ENCODE measurements at places on chromosomes 3 and 15.

GRCh38 chr15:98746375-98747155 lies 98.2 kb downstream of the IGF1R start:
- H3K36me3 ChIP-seq = no peaks in the 10 kb centered on the region
- no peak for DNase-seq
- H3K4me3 ChIP-seq = no peak overlapping the region
- no peak overlapping the region for H3K27ac ChIP-seq

DNA sequence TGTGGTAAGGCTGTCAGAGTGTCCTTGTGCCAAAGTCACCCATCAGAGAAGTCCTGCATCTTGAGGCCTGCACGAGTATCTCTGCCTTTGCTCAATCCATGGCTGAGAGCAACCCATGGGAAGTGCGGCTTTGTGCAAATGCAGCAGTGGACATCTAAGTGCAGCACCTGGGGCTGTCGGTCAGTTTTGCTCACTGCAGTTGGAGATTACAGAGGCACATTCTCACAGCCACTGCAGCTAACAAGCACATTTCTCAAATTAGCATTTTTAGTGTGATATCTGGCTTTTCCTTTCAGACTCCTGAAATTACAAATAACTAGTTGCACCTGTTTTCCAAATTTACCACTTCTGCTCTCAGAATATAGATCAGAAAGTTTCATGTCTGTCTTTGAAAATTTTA lies 81.5 kb upstream of the DAZL start:
- no peaks in the 10 kb centered on the region for H3K27me3 ChIP-seq
- no peak for DNase-seq
- no peaks in the 10 kb centered on the region for H3K36me3 ChIP-seq
- no peaks in the 10 kb centered on the region for H3K4me1 ChIP-seq

GRCh38 chr3:143830786-143831185 lies 17.5 kb downstream of the SLC9A9 start:
- peaks cover 5% of the 10 kb centered on the region for H3K4me1 ChIP-seq
- no peak overlapping the region for H3K27ac ChIP-seq
- no peak overlapping the region for H3K4me3 ChIP-seq
- no peak for DNase-seq

DNA sequence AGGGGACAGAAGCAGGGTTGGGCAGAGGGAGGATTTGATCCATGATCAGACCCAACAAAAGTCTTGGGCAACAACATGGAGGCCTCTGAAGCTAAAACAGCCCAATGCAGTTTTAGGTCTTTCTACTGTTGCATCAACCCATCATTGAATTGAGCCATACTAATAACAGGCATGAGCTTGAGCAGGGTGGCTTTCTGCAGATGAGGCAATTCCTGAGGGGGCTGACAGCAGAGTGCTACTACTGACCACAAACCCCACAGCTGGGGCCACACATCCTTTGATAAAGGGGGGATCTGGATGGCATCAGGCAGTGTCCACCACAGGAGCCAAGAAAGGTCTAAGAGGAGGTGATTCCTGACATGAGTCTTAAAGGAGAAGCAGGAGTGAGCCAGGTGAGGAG lies 517.0 kb upstream of the PPP2R3A start:
- H3K4me3 ChIP-seq = no peak overlapping the region
- no peaks in the 10 kb centered on the region for H3K36me3 ChIP-seq
- no peak for DNase-seq
- H3K27ac ChIP-seq = no peak overlapping the region
- H3K4me1 ChIP-seq = no peaks in the 10 kb centered on the region
- no peaks in the 10 kb centered on the region for H3K27me3 ChIP-seq

DNA sequence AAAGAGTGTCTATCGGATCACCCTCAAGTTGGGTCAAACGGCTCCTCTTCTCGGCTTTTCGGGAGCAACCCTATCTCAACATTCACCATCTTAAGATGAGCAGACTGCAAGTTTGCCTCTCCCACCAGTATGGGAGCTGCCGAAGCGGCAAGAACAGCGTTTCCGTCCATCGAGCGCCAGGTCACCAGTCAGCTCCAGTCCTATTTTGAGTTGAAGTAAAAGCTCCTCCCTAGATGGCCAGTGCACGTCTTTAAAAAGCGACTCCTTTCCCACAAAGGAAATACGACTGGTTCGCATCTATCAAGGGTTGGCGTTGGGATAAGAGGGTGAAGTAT lies 369 bp upstream of the U2SURP start:
- peaks cover 37% of the 10 kb centered on the region for H3K4me1 ChIP-seq
- peak overlapping the region; percentile 95 for H3K27ac ChIP-seq
- H3K36me3 ChIP-seq = no peaks in the 10 kb centered on the region
- no peak for DNase-seq
- H3K27me3 ChIP-seq = no peaks in the 10 kb centered on the region
- peak overlapping the region; percentile 99 for H3K4me3 ChIP-seq

DNA sequence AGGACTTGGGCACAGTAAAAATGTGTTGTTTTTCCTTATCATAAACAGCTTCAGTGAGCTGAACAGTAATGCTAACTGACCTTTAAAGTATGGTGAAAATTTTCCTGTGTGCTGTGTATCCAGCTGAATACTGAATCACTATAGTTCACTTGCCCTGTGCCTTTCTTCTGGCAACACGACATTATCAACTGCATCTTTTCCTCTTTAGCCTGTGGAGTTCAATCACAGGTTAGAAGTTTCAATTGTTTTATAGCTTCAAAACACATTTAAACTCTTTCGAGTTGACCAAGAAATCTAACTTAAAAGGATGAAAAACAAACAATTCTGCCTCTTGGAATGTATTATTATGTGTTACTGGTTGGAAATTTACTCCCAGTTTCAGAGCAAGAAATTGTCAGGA lies 1120.7 kb upstream of the ALCAM start:
- H3K27ac ChIP-seq = no peak overlapping the region
- no peak overlapping the region for H3K4me3 ChIP-seq
- no peaks in the 10 kb centered on the region for H3K27me3 ChIP-seq
- no peaks in the 10 kb centered on the region for H3K4me1 ChIP-seq

DNA sequence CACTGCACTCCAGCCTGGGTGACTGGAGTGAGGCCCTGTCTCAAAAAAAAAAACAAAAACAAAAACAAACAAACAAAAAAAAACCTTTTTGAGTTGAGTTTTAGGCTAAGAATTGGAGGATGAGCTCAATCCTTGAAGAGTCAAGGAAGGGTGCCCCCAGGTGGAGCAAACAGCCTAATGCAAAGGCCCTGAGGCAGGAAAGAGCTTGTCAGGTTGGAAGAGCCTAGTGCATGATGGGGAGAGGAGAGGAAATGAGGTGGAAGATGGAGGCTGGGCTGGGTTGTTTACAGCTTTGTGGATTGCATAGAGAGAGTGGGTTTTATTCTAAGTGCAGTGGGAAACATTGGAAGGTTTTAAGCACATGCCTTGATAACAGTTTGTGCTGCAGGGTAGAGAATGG lies 2.1 kb upstream of the SNX22 start:
- no peak for DNase-seq
- H3K27ac ChIP-seq = no peak overlapping the region
- H3K4me3 ChIP-seq = no peak overlapping the region
- H3K27me3 ChIP-seq = peaks cover 14% of the 10 kb centered on the region

- no peak for DNase-seq
- no peaks in the 10 kb centered on the region for H3K27me3 ChIP-seq
- no peaks in the 10 kb centered on the region for H3K36me3 ChIP-seq
- no peak overlapping the region for H3K4me3 ChIP-seq
- no peak overlapping the region for H3K27ac ChIP-seq
These were observed 21.6 kb downstream of the BUB1B start for GRCh38 chr15:40182358-40183029.

- H3K4me3 ChIP-seq = no peak overlapping the region
- no peaks in the 10 kb centered on the region for H3K4me1 ChIP-seq
- H3K27ac ChIP-seq = no peak overlapping the region
- DNase-seq = no peak
These were observed 371.3 kb downstream of the EPHB1 start for GRCh38 chr3:135166266-135166825.

GRCh38 chr15:63820210-63820609 lies 13.5 kb downstream of the HERC1 start:
- no peak overlapping the region for H3K4me3 ChIP-seq
- H3K27ac ChIP-seq = no peak overlapping the region
- no peaks in the 10 kb centered on the region for H3K36me3 ChIP-seq
- peaks cover 66% of the 10 kb centered on the region for H3K4me1 ChIP-seq
- DNase-seq = no peak
- no peaks in the 10 kb centered on the region for H3K27me3 ChIP-seq

GRCh38 chr3:131957511-131957910 lies 77.3 kb downstream of the CPNE4 start:
- no peak for DNase-seq
- no peak overlapping the region for H3K4me3 ChIP-seq
- H3K4me1 ChIP-seq = no peaks in the 10 kb centered on the region
- no peaks in the 10 kb centered on the region for H3K36me3 ChIP-seq
- H3K27me3 ChIP-seq = no peaks in the 10 kb centered on the region
- no peak overlapping the region for H3K27ac ChIP-seq

GRCh38 chr3:122305818-122306621 lies 19.0 kb upstream of the CSTA start:
- no peaks in the 10 kb centered on the region for H3K36me3 ChIP-seq
- H3K4me1 ChIP-seq = no peaks in the 10 kb centered on the region
- no peak for DNase-seq
- H3K27me3 ChIP-seq = no peaks in the 10 kb centered on the region
- H3K27ac ChIP-seq = no peak overlapping the region

DNA sequence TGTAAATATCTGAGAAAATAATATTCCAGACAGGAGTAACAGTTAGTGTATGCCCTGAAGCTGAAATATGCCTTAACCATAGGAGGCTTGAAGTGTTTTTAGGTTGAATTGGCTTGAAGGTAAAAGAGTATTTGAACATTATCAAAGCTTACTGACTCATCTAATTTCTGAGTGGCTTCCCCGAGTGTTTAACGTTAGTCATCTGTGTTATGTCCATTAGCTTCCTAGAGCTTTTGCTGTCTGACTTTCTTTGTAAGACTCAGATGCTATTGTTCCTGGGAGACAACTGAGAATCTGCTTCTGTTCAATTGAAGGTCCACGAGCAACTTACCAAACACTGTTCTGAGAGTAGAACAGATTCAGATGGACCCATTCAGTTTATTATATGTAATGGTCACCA lies 656.8 kb upstream of the NECTIN3 start:
- DNase-seq = no peak
- H3K27me3 ChIP-seq = no peaks in the 10 kb centered on the region
- no peaks in the 10 kb centered on the region for H3K4me1 ChIP-seq
- H3K4me3 ChIP-seq = no peak overlapping the region
- no peak overlapping the region for H3K27ac ChIP-seq

- no peak overlapping the region for H3K4me3 ChIP-seq
- no peaks in the 10 kb centered on the region for H3K36me3 ChIP-seq
- no peaks in the 10 kb centered on the region for H3K27me3 ChIP-seq
- no peak overlapping the region for H3K27ac ChIP-seq
- no peak for DNase-seq
These were observed 130.1 kb downstream of the RYR3 start for GRCh38 chr15:33440900-33441299.

- peaks cover 21% of the 10 kb centered on the region for H3K27me3 ChIP-seq
- H3K36me3 ChIP-seq = no peaks in the 10 kb centered on the region
- no peak overlapping the region for H3K27ac ChIP-seq
- no peak overlapping the region for H3K4me3 ChIP-seq
- DNase-seq = no peak
These were observed 11.0 kb downstream of the ETV5 start for GRCh38 chr3:186097663-186098451.

- no peak overlapping the region for H3K4me3 ChIP-seq
- no peak overlapping the region for H3K27ac ChIP-seq
- no peaks in the 10 kb centered on the region for H3K4me1 ChIP-seq
- H3K36me3 ChIP-seq = no peaks in the 10 kb centered on the region
- H3K27me3 ChIP-seq = no peaks in the 10 kb centered on the region
- no peak for DNase-seq
These were observed 138.8 kb upstream of the HACD2 start for GRCh38 chr3:123723522-123724168.

GRCh38 chr3:150783920-150784746 lies 21.2 kb upstream of the SIAH2 start:
- H3K4me1 ChIP-seq = no peaks in the 10 kb centered on the region
- H3K27me3 ChIP-seq = no peaks in the 10 kb centered on the region
- DNase-seq = no peak
- no peaks in the 10 kb centered on the region for H3K36me3 ChIP-seq

GRCh38 chr15:78629031-78629715 lies 8.4 kb upstream of the CHRNA3 start:
- no peak overlapping the region for H3K27ac ChIP-seq
- H3K36me3 ChIP-seq = no peaks in the 10 kb centered on the region
- H3K4me1 ChIP-seq = no peaks in the 10 kb centered on the region
- no peaks in the 10 kb centered on the region for H3K27me3 ChIP-seq
- no peak overlapping the region for H3K4me3 ChIP-seq

DNA sequence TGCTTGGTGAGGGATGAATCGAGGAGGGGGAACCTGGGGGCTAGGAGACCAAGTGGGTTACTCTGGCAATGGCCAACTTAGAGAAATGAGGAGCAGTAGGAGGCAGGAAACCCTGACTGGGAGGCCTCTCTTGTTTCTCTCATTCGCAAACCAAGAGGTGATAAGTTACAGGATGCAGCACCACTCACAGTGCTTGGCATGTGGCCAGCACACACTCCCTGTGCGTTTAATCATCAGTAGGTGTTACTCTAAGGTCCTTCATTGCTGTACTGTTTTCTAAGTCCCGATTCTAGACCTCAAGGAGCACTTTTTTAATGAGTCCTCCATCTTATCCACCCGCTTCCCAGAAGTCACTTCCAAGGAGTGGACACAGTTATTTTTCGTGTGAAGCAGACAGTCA lies 314.1 kb upstream of the TRIM42 start:
- no peaks in the 10 kb centered on the region for H3K4me1 ChIP-seq
- no peak overlapping the region for H3K27ac ChIP-seq
- no peaks in the 10 kb centered on the region for H3K36me3 ChIP-seq
- no peak overlapping the region for H3K4me3 ChIP-seq
- H3K27me3 ChIP-seq = no peaks in the 10 kb centered on the region

GRCh38 chr15:51227940-51228732 lies 110.3 kb downstream of the CYP19A1 start:
- H3K27ac ChIP-seq = no peak overlapping the region
- no peaks in the 10 kb centered on the region for H3K4me1 ChIP-seq
- H3K4me3 ChIP-seq = no peak overlapping the region
- H3K36me3 ChIP-seq = no peaks in the 10 kb centered on the region
- no peak for DNase-seq
- no peaks in the 10 kb centered on the region for H3K27me3 ChIP-seq

DNA sequence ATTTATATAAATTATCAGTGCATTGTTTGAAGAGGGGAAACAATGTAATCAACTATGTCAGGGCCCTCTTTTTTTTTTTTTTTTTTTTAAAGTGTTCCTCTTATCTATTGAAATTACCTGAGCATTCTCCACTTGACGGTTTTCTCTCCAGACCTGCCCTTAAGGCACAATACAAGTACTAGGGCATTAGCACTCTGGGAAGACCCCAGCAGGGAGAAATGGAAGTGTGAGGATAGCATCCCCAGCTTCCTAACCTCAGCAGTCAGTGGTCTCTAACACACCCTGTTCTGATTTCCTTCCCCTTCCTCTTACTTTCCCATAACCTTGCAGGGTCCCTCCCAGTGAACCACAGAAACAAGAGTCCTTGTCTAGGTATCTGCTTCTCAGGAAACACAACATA lies 458.3 kb upstream of the ARL6 start:
- H3K4me1 ChIP-seq = no peaks in the 10 kb centered on the region
- no peaks in the 10 kb centered on the region for H3K27me3 ChIP-seq
- no peak overlapping the region for H3K27ac ChIP-seq
- H3K36me3 ChIP-seq = no peaks in the 10 kb centered on the region
- H3K4me3 ChIP-seq = no peak overlapping the region

Data from CD8-positive, alpha-beta memory T cell (primary cell).